ENCODE measurements at places on chromosomes 7 and 10. TPM values are rescaled to one million over a fixed set of nuclear protein-coding genes. Genes with fewer than 3 reads are reported as not detected.

Gene PNLIPRP3
- polyA plus RNA-seq, result not detected

DNA sequence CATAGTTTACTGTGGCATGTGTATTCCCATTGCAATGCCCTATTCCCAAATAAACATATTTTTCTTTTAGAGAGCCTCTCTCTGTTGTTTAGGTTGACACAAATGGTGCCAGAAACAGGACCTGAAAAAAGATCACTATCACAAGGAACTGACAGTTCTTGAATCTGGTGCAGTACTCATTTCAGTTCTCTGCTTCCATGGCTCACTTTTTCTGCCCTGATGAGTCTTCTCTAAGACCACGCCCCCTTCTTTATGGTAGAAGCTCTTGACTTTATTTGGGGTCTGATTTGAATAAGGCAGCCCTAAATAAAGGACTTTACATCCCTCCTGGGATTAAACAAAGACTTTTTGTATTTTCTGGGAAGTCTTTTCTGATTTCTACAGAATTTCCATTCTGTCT, 3.5 kb upstream of the CCDC126 start:
- DNase-seq, result no peak

DNA sequence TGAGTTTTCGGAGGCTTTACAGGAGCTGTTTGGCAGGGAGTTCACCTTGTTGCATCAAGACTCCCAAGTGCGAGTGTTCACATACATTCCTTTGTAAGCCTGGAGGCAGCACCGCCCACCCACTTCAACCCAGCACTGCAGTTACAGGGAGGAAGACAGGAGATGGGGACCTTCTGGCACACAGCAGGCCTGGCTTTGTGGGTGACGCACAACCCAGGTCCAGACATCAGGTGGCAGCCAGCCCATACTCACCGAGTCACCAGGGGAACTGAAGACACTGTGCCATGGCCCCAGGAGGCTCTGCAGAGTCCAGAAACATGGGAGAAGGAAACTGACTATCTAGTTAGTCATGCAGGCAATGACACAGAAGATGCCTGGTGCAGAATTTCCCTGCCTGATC, 305.9 kb upstream of the RNF32 start:
- DNase-seq, result no peak

DNA sequence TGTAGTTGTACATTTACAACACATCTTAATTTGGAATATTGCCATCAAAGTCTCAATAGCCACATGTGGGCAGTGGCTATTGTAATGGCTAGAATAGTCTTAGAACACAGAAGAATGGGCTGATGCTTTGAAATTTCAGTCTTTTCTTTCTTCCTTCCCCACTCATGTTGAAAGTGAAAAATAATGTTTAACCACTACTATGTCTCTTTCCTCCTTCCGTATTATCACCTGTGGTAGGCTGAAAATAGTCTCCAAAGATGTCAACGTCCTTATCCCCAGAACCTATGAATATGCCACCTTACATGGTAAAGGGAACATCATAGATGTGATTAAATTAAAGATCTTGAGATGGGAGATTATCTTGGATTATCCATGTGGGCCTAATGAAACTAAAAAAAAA, 154.0 kb downstream of the SUGCT start:
- DNase-seq, result no peak

GRCh38 chr7:25454562-25455041, 226.3 kb upstream of the NPVF start:
- DNase-seq, result peak; percentile 53

GRCh38 chr7:148419856-148420832, 170.4 kb upstream of the C7orf33 start:
- no peak for DNase-seq

DNA sequence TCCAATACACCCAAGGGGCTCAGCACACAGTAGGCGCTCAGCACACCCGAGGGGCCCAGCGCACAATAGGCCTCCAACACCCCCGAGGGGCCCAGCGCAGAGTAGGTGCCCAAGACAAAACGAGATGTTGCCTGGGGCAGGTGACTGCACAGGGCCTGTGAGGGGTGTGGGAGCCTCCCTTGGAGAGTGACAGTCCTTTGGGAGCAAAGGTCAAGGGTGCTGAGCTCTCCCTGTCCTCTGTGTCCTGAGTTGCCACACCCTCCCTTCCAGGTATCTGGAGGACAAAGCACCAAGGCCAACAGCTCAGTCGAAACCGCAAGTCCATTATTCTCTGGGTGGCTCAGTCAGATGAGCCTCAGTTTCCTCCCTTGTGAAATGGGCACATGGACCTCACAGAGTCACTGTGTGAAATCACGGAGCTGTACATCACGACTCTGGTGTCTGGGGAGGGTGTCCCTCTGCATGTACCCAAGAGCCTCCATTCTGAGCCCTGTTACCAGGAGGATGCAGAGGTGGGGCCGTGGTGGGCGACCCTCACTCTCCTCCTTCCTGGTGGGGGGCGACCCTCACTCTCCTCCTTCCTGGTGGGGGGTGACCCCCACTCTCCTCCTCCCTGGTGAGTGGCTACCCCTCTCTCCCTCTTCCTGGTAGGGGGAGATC, 81.3 kb downstream of the FOXL3 start:
- no peak for DNase-seq

GRCh38 chr10:8066797-8067196, 12.3 kb downstream of the GATA3 start:
- no peak for DNase-seq

- no peak for DNase-seq
Measured at GRCh38 chr10:17907641-17908040, 44.1 kb upstream of the SLC39A12 start.

GRCh38 chr10:3324612-3325038, 152.0 kb upstream of the PITRM1 start:
- DNase-seq, result no peak

Measured in right cardiac atrium (tissue), 5 donors.